DMS153 (cell line): ENCODE measurements at places on chromosomes 7 and 10.

DNA sequence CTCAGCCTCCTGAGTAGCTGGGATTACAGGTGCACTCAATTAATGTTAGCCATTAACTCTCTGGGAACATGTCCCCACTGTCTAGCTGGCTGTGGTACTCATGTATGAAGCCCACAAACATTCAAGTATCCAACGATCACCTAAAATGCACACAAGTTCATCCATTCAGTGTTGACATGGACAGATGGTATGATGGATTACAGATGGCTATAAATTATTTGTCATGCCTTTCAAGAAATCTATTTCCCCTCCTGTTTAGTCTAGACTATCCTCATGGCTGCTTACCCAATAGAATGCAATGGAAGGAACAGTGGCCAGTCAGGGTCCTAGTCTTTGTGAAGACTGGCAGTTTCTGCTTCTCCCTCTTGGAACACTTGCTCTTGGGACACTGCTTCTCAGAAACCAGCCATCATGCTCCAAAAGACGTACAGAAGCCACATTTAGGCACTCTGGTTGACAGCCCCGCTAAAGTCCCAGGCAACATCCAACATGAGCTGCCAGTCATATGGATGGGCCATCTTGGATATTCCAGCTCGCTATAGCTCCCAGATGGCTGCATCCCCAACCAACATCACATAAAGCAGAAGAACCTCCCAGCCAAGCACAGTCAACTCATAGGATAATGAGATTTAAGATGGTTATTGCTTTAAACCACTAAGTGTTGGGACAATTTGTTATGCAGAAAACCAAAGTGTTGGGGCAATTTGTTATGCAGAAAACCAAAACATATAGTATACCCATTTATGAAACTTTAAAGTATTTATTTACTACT, 33.1 kb downstream of the MYL10 start:
- DNase-seq: no peak

- DNase-seq: no peak
These were observed 2.3 kb downstream of the GSDME start for GRCh38 chr7:24754906-24755506.

GRCh38 chr10:22640359-22640758, 74.0 kb downstream of the PIP4K2A start:
- DNase-seq: no peak

- DNase-seq: no peak
These were observed 322.6 kb upstream of the KIAA1217 start for GRCh38 chr10:23886355-23886754.

- DNase-seq: no peak
These were observed 221.7 kb downstream of the KLF6 start for GRCh38 chr10:3563298-3563697.

DNA sequence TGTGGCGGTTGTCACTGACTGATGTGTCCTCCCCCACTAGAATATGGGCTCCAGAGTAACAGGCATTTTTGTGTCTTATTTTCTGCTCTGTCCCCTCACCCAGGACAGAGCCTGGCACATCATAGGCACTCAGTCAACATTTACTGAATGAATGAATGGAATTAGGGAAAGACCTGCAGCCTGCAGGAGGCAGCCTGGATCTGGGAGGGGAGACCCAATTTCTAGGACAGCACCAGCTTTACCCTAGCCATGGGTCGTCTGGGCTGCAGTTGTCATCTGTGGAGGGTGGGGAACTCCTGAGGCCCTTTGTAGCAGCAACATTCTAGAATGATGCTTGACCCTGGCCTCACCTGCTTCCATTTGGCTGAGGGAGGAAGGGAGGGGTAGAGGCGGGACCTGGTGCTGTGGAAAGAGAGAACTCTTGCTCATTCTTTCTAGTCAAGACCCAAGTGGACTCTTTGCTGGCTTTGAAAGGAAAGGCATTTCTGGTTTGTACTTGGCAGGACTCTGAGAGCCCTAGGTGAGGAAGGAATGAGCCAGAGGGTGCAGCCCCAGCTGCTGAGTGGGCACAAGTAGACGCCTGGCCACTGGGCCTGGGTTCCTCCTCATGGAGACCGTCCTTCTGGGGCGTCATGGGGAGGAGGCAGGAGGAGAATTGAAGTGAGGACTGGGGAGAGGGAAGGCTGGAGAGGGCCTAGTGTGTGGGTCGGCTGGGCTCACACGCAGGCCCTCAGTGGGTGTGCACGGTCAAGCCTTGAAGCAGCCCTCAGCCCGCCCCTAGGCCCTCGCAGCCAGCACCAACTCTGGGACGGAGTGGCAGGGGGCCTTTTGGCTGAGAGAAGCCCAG, 8.9 kb downstream of the FGF8 start:
- DNase-seq: no peak

- DNase-seq: no peak
These were observed 106.8 kb upstream of the POM121L12 start for GRCh38 chr7:52928591-52928990.

- no peak for DNase-seq
These were observed 997.3 kb downstream of the LRMDA start for GRCh38 chr10:76428551-76429367.

GRCh38 chr7:107506674-107507339, 37.0 kb downstream of the GPR22 start:
- DNase-seq: peak; percentile 81

DNA sequence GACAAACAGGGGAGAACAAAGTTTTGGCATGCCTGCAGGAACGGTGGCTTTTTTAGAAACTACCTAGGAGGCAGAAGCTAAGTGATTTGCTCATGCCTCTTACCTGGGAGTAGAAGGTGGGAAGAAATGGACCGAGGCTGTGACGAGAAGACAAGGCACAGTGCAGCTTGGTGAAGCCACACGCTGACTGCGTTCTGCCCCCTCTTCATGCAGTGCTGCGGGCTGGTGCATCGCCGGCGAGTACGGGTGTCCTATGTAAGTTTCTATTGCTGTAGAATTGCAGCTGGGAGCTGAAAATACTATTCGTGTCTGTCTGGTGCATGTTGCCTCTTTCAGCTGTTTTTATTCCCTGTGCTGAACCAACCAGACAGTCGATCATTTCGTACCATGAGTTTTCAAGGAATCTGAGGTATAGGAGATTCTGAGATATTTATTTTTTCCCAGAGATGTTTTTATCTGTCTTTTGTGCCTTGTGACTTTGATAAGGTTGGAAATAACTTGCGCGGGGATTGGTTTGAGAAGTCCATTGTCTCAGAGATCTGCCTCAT, 120.9 kb downstream of the CACNB2 start:
- DNase-seq: no peak

DNA sequence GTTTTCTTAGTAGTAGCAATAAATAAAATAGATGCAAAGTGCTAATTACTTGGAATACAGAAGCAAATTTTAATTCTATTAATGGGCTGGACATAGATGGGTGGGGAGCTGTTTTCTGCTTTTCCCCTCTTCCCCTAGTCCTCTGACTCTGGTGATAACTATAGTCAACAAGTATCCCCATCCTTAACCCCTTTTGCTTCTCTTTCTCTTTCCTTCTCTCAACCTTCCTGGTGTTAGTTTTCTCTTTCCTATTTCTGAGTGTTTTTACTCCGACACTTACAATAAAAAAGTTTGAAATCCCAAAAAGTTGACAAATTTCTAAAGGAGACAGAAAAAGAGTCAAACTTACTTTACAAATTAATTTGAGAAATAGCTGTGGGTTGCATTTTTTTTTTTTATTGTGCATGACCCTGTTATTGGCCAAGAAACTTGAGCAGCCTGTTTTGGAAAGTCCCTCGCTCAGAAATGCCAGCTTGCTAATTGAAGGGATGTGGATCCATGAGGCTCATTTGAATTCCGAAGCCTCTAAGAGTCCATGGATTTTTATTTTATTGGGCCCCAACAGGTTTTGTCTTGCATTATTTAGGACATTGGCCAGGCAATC, 2.4 kb downstream of the FAS start:
- no peak for DNase-seq

- DNase-seq: no peak
These were observed 132.9 kb upstream of the PLXDC2 start for GRCh38 chr10:19683356-19683755.

- peak; percentile 12 for DNase-seq
These were observed 53.5 kb downstream of the TRIL start for GRCh38 chr7:28904578-28905048.

DNA sequence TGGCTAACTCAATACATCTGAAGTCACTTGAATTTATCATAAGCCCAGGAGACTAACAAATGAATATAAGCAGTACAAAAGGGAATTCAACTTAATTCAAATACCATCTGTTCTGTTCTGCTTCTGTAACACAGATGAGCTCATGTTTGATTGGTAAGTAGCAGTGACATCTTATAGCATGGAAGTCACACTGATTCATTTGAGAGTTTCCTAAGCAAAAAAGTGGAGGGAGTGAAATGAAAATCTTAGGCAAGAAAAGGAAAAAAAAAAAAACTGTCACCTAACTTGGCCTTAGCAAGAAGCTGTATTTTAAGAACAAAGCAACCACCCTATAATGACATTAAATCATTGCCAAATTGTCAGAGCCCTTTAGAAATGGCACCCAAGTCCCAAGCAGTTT, 49.5 kb downstream of the SMURF1 start:
- DNase-seq: no peak

GRCh38 chr10:57314046-57314445, 953.0 kb upstream of the ZWINT start:
- DNase-seq: no peak

DNA sequence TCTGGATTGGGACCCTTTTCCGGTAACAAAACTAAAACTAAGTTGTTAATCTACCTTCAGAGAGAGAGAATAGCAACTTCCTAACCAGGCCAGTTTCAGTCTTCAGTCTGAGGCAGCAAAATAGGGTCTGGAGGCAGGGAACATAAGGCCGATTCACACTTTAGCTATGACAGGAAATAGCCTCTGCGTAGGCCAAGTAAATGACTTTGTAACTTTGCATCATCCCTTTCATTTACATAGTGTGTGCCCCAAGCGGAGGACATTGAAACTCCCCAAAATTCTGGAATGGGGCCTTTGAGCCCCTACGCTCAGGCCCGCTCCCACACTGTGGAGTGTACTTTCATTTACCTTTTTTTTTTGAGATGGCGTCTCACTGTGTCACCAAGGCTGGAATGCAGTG, 1.7 kb upstream of the UPP1 start:
- DNase-seq: no peak

- no peak for DNase-seq
These were observed 37.2 kb downstream of the FAM149B1 start for GRCh38 chr10:73205081-73205480.

GRCh38 chr7:155002411-155003091, 373 bp downstream of the PAXIP1 start:
- DNase-seq: no peak

DNA sequence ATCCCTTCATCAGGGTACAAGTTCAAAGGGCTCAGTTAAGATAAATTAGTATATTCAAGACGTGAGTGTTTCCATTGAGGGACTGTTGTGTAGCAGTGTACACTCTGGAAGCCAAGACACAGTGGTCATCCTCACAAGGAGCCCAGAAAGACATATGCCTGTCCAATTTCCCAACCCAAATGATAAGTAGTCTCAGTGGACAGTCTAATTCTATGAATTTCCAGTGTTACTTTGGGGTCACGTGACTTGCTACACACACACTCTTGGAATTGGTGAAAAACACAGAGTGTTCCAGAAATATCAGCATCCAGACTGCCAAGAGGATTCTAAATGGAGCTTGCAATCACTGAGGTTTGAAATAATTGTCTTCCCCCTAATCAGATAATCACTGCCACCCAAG, 365.1 kb downstream of the WDR11 start:
- DNase-seq: no peak

DNA sequence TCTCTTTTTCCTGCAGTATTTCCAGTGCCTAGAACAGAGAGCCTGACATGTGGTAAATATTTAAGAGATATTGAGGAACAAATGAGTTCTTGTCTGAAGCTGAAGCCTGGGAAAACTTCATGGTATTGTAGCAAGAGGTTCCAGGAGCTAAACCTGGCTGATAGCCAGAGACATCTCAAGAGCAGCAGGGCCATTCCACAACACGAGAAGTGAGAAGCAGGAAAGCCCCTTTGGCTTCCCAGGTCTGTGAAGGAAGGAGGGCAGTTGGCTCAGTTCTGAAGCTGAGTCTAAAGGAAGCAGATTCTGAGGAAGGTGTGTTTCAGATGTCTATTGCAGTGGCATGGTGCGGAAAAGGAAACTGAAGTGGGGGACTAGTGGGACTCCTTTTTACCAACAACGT, 63.8 kb upstream of the FAM204A start:
- DNase-seq: no peak
